ENCODE measurements at places on chromosomes 1 and 21.

- DNase-seq: no peak
Measured at GRCh38 chr1:143699115-143699514, 272.7 kb downstream of the FAM72C start.

GRCh38 chr1:62176597-62177312, 17.9 kb upstream of the L1TD1 start:
- DNase-seq: no peak

DNA sequence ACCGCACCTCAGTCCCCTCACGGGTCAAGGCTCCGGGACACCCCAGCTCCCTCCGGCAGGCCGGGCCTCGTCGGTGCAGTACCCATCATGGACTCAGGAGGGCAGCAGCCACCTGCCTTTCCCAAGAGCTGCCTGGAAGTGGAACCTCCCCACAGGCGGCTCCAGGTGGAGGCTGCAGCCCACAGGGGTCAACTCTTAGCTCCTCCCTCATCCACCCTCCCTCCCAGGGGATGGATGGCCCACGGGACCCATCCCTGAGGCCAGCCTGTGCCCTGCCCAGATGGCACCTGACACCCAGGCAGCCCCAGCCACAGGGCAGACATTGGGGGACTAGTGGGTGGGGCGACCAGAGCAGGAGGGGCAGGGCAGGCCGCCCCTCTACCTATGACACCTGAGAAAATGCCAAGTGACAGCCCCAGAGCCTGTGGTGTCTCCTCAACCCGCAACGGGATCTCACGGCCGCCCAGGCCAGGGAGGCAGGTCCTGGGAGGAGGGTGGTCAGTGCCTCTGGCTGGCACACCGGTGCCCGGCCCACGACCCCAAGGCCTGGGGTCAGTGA, 1.2 kb upstream of the ARHGEF16 start:
- DNase-seq: peak; percentile 39

DNA sequence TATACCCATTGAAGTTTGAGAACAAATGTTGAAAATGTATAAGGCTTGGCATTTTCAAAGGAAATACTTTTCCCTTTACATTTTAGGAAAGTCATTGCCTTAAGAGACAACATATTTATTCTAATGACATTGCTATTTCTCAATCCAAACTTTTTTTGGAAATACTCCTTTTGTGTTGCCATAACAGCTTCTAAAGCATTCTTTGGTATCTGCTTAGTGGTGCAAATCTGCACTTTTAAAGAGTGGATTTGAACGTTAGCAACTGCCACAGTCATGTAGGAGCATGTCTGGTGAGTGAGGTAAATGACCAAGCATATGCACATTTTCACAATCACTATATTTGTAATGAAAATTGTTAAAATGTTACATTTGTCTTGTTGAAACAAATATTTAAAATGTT, 124.4 kb upstream of the GORAB start:
- DNase-seq: no peak

DNA sequence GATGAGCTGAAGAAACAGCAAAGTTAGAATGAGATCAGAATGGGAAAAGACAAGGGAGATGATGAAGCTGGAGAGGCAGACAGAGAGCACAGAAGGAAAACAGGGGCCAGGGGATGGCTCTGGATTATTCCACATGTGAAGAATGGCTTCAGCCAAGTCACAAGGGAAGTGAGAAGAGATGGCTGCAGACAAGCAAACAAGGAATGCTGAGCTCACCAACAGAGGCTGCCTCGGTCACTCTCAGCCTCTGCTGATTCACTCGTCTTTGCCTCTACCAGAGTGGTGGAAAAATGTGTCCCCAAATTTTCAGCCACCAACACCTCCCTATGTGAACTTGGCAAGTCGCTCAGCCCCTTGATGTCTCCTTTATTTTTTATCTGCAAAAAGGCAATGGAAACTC, 46.7 kb downstream of the TRABD2B start:
- DNase-seq: no peak
